ENCODE measurements at places on chromosomes 3 and 15.

GRCh38 chr15:25177955-25178801, 223.4 kb downstream of the SNRPN start:
- DNase-seq: no peak

GRCh38 chr15:101396484-101397261, 92.8 kb downstream of the PCSK6 start:
- no peak for DNase-seq

- no peak for DNase-seq
Observed at GRCh38 chr3:46469680-46470357, 5.1 kb upstream of the LTF start.

DNA sequence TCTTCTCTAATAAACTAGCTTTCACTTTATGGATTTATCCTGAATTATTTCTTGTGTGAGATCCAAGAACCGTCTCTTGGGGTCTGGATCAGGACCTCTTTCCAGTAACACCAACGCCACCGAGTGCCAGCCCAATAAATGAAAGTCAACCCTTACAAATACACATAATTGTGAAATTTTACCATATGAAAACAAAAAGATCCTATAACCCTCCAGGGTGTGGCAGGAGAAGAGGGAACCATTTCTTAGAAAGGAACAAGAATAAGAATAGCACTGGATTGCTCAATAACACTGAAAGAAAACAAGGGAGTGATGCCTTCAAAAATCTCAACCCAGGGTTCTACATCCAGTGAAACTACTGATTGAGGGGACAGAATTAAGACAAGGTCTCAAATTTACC, 51.6 kb upstream of the ACKR4 start:
- DNase-seq: no peak

GRCh38 chr3:142077859-142078500, 71.4 kb downstream of the TFDP2 start:
- no peak for DNase-seq

GRCh38 chr15:26630857-26631256, 142.0 kb downstream of the GABRB3 start:
- peak; percentile 22 for DNase-seq

DNA sequence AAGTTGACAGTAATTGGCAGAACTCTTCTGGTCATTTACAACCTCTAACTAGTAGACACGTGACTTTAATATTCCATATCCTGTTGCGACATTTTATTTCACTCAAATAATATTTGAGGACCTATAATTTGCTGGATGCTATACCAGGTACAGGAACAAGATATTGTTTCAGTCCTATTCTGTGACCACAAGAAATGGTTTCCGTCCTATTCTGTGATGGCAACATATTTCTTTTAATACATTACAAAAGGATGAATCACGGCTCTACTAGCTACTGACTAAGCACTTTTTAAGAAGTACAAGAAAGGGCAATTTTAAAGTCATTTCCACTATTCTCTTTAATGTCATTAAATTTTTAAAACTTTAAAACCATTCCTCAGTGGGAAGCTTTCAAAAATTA, 400.2 kb downstream of the CNTN3 start:
- no peak for DNase-seq

DNA sequence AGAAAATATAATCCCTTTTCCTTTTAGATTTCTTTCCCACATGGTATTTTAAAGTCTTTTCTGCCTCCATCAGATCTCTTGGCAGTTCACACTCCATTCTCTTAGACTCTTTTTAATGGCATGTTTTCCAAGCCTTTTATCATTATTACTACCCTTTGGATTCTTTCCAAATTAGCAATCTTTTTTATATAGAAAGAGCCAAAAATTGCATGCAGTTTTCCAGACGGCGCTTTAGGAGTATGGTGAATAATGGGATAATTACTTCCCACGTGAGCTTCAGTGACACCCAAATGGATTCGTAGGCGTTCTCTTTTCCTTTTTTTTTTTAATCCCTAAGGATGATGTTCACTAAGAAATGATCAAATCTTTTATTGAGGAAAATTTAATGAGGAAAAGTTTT, 354.8 kb upstream of the DNAJC19 start:
- no peak for DNase-seq

GRCh38 chr3:155188031-155188430, 105.5 kb downstream of the STRIT1 start:
- DNase-seq: no peak

- no peak for DNase-seq
Observed at GRCh38 chr15:74127954-74128784, 2.2 kb upstream of the ISLR2 start.

DNA sequence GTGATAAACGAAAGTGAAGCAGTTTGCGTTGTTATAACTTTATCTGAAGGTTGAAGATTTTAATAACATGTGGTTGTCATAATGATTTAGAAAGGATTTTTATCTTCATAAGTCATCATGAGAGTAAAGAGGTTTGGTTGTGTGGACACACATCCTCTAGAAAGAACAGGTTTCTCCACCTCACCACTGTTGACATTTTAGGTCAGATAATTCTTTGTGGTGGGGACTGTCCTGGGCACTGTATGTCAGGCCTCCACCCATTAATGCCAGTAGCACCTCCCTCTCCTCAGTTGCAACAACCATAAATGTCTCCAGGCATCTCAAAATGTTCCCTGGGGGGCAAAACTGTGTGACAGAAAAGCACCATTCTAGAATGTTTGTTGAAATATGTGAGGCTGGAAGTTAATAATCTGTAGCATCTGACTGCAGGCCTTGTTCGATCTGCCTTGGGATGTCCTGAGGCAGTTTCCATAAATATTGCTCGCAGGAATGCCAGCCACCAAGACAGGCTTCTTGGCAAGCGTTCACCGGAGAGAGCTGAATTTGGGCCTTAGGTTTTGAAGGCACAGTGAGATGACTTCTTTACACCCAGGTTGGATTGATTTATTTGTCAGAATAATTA, 100.1 kb downstream of the ADAMTSL3 start:
- no peak for DNase-seq
